ENCODE measurements at places on chromosomes 2 and 18. TPM values are rescaled to one million over a fixed set of nuclear protein-coding genes. Genes with fewer than 3 reads are reported as not detected.

The TMEM37 gene
- total RNA-seq: 3.1 TPM

The PLCD4 gene
- total RNA-seq: 4.2 TPM

The SPATA3 gene
- not detected for total RNA-seq

The CLIP4 gene
- 39.7 TPM for total RNA-seq

The TNS1 gene
- total RNA-seq: 201 TPM

The FIGN gene
- total RNA-seq: 1.9 TPM

The ALPP gene
- total RNA-seq: not detected

The PJVK gene
- 0.35 TPM for total RNA-seq

The ITGA6 gene
- 133 TPM for total RNA-seq

The GBX2 gene
- total RNA-seq: not detected

The GPAT2 gene
- total RNA-seq: 0.34 TPM

The PAX3 gene
- not detected for total RNA-seq

The VSNL1 gene
- 39.1 TPM for total RNA-seq

The OR6B2 gene
- total RNA-seq: not detected

The ICA1L gene
- 0.87 TPM for total RNA-seq

The POTEC gene
- total RNA-seq: not detected

GRCh38 chr18:44946529-44947113, 265.9 kb downstream of the SETBP1 start:
- DNase-seq: no peak

GRCh38 chr2:8416849-8417832, 264.7 kb upstream of the ID2 start:
- DNase-seq: no peak

- no peak for DNase-seq
Observed at GRCh38 chr2:33277002-33277426, 199.4 kb upstream of the RASGRP3 start.

- no peak for DNase-seq
Observed at GRCh38 chr2:214575030-214575429, 164.2 kb downstream of the VWC2L start.

DNA sequence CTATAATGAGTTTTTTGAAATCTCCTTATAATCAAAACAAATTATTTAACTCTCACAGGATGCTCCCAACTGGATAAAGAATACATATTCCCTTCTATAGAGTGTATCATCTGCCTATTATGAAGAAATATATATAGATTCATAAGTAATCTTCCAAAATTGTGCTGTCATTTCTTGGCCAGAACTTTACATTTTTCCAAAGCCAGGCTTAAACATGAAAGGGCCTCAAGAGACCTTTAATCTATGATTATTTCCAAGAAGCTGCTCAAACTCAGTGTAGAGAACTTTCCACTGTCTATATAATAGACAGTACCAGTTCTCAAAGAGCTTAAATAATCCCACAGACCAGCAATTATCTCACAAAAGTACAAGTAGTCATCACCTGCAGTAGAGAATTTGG, 211.0 kb downstream of the AKAIN1 start:
- no peak for DNase-seq

GRCh38 chr2:230043461-230043860, 25.3 kb downstream of the SLC16A14 start:
- DNase-seq: no peak

GRCh38 chr2:67322353-67323001, 74.7 kb upstream of the ETAA1 start:
- no peak for DNase-seq

GRCh38 chr2:42875880-42876279, 83.5 kb upstream of the HAAO start:
- DNase-seq: no peak

DNA sequence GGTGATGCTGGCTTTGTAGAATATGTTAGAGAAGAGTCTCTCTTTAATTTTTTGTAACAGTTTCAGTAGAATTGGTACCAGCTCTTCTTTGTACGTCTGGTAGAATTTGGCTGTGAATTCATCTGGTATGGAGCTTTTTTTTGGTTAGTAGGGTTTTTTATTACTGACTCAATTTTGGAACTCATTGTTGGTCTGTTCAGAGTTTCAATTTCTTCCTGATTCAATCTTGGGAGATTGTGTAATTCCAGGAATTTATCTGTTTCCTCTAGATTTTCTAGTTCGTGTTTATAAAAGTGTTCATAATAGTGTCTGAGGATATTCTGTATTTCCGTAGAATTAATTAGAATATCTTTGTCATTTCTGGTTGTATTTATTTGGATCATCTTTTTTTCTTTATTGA, 943.5 kb downstream of the TRIB2 start:
- DNase-seq: no peak

GRCh38 chr2:75047992-75048625, 89.7 kb downstream of the POLE4 start:
- no peak for DNase-seq

GRCh38 chr2:3789256-3789655, 85.9 kb downstream of the DCDC2C start:
- DNase-seq: no peak

GRCh38 chr2:201644001-201644400, 698 bp upstream of the TMEM237 start:
- no peak for DNase-seq

DNA sequence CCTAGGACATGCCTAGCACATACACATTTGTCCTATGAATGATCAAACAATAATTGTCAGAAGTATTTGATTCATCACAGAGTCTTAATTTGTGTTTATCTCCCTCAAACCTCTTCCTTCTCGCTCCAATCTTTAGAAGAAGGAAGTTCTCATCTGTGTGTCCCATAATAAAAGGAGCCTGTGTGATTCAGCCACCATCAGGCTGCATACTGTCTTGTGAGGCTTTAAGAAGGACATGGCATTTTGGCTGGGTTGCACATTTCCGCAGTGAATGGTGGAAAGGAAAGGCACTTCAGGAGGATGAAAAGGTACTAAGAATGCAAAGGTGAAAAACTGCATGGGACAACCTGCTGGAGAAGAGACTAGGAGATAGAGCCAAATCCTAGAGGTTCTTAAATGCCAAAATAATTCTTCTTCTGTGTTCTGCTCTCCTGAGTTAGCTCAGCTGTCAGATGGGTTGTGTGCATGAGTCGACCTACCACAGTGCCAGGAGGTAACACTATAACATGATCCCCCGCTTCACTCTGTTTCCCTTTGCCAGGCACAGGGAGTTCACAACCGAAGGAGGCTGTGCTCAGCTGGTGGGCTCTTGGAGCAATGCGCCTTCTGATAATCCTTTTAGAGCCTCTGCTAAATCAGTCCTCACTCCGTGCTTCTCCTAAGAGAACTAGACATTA, 120.1 kb downstream of the IRS1 start:
- no peak for DNase-seq

GRCh38 chr2:160111951-160112798, 49.8 kb upstream of the PLA2R1 start:
- no peak for DNase-seq

GRCh38 chr2:36367895-36368353, 12.3 kb downstream of the CRIM1 start:
- DNase-seq: no peak

DNA sequence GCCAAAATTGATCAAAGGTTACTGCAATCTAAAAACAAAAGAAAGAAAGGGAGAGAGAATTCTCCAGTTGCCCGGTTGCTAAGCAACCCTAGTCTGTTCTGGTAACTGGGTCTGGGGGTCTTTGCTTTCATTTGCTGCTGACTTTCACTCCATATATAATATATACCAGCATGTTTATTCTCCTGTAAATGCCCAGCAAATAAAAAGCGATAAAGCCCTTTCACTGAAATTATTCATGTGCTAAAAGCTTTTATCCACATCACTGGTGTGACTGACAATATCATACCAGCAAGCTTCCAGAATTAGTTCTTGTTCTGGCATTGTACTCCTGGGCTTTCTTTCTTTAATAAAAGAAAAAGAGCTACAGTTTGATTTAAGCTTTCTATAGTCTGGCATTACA, 75.5 kb upstream of the ST8SIA3 start:
- DNase-seq: no peak

DNA sequence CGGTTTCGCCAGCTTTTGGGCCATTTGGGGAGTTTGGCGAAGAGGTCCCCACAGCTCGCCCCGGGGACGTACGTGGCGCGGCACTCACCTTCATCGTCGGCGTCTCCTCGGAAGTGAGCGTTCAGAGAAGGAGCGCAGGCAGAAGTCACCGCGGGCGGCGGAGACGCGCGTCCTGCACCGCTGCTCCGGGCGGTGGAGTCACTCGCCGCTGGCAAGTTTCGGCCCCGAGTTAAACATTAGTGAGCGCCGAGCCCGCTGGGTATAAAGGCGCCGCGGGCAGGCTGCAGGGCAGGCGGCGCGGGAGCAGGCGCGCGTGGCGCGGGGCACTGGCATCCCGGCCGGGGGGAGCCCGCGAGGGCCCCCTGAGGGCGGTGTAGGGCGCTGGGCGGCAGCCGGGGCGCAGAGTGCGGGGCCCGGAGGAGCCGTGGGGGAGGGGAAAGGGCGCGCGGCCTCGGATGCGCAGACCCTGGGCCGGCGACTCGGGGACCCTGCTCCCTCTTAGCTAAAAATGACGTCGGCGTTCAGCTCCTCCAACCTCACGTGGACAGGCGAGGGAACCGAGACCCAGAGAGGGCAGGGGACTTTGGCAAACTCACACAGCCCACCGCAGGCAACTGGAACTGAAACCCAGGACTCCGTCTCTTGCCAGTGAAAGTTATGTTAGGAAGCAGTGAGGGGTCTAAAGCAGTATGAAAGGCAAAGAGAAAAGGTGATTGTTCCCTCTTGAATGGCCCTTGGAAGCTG, at the start of gene DPP4:
Gene DPP4, minus strand, starts transcription at position 328 of the 744 bp plus-strand sequence. Its CDS starts 234 bp downstream, at position 94.
- DNase-seq: no peak

DNA sequence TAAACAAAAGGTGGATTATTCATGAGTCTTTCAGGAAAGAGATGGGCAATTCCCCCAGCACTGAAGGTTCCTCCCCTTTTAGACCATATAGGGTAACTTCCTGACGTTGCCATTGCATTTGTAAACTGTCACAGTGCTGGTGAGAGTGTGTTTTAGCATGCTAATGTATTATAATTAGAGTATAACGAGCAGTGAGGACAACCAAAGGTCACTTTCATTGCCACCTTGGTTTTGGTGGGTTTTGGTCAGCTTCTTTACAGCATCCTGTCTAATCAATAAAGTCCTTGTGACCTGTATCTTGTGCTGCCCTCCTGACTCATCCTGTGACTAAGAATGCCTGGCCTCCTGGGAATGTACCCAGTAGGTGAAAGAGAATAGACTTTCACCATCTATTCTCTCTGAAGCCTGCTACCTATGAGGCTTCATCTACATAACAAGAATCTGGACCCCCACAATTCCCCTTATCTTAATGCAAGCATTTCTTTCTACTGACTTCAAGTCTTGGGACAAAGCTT, 148.7 kb downstream of the CABLES1 start:
- no peak for DNase-seq

GRCh38 chr2:106867196-106867953, 18.6 kb downstream of the ST6GAL2 start:
- no peak for DNase-seq

GRCh38 chr2:222421626-222422025, 2.7 kb upstream of the SGPP2 start:
- DNase-seq: no peak

- DNase-seq: no peak
Observed at GRCh38 chr2:30656079-30656478, 151.2 kb downstream of the CAPN13 start.

DNA sequence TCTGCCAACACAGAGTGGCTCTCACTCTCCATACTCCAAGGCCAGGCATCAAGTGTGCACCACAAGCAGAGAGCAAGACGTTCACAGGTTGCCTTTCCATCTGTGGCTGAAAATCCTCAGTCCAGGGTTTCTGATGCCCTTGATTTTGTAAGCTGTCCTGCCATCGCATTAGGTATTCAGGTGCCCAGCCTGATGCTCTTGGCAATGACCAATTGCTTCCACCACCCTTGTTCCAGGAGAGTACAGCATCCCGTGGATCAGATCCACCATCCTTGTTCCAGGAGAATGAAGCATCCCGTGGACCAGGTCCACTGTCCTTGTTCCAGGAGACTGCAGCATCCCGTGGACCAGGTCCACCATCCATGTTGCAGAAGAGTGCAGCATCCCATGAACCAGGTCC, 133.4 kb upstream of the GPC1 start:
- DNase-seq: no peak

GRCh38 chr2:1418566-1418965, 5.3 kb downstream of the TPO start:
- no peak for DNase-seq

GRCh38 chr2:8821276-8822217, 15.9 kb downstream of the KIDINS220 start:
- DNase-seq: no peak

DNA sequence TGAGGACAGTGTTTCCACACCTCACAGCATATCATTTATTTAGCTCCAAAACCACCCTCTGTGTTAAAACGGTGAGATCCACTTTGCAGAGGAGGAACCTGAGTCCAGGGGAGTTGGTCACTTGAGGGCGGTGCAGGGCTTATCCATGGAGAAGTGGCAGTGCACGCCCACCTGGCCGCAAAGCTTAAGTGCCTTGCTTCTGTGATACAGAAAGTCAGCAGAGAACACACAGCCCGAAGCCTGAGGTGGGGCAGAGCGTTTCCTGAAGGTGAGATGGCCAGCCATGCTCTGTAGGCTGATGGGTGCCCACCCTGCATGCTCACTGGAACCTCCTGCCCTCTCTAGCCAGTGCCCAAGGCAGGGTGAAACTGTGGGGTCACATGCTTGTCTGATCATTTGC, 87.3 kb downstream of the SH3RF3 start:
- no peak for DNase-seq

DNA sequence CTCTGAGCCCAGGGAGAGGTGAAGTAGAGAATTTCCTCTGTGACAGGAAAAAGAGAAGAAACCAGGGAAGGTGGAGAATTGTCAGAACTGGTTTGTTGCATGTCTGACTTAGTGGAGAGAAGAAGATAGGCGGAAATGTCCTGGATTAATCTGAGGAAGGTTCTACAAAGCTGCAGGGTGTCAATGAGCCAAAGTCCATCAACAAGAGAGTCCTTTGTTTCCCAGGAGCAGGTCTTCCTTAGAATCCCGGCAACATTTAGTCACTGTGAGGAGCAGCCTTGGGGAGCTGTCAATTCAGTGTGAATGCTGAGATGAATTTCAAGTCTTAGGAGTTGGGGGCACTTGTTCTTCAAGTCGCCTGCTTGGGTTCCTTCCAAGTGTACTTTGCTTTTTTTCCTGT, 88.4 kb upstream of the CELF4 start:
- no peak for DNase-seq

GRCh38 chr2:111900859-111901258, 2.5 kb downstream of the MERTK start:
- DNase-seq: no peak

DNA sequence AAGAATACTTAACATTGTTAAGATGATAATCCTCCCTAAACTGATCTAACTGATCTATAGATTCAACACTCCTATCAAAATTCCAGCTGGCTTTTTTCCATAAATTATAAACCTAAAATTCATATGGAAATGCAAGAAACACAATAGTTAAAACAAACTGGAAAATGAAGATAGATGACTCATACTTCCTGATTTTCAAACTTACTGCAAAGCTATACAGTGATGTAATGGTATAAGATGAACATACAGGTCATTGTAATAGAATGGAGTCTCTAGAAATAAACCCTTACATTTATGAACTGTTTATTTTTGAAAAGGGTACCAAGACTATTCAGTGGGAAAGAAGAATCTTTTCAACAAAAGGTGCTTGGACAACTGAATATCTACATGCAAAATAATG, 32.3 kb downstream of the UBXN4 start:
- DNase-seq: no peak

- DNase-seq: no peak
Observed at GRCh38 chr2:191009541-191010374, 4.2 kb downstream of the STAT1 start.

All from esophagus squamous epithelium (tissue), 5 donors.